ENCODE measurements at places on chromosomes 4 and X.

DNA sequence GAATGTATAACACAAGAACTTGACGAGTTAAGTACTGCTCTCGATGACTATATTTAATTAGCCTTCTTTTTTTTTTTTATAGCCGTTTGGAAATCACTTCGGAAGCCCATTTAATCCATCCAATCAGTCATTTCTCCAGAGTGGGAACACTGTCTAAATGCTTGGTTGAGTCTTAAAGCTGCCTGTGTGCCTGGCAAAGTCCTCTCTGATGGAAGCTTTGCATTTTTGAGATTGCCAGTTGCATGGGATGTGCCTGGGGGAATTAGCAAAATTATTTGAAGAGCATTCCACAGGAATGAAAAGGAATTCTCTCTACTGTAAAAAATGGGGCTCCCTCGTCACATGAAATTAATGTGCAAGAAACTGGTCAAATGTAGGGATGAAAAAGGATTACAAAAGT lies 398.8 kb upstream of the RPS6KA3 start:
- no peak for DNase-seq

DNA sequence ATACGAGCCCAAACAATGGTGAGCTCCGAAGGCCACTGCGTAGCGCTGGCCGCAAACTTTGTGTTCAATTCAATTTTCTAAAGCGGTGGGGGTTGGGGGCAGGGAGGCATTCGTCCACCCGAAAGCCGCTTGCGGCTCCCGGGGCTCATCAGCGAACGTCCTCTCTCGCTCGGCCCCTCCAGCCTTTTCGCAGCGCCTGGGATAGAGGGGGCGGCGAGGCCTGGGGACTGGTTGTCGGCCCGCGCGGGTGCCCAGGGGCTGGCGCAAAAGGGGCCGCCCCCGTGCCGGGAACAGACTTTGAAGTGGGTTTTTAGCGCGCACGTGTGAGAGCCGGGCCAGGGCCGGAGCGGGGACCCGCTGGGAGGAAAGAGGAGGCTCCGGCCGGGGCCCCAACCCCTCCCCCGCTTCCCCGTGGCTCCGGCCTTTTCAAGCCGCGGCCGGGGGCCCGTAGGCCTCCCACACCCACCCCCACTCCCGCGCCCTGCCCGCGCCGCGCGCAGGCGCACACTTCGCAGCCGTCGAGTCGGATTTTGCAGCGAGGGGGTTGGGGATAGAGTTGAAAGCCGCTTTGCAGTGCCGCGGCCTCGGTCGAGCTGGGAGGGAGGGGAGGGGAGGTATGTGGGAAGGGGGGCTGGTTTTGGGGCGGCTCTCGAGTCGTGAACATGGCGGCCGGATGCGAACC lies 8.3 kb downstream of the ZIC3 start:
- no peak for DNase-seq

GRCh38 chrX:153645921-153646488 lies 998 bp upstream of the DUSP9 start:
- no peak for DNase-seq

GRCh38 chr4:2954358-2955185 lies 8.6 kb downstream of the NOP14 start:
- peak; percentile 58 for DNase-seq

- no peak for DNase-seq
Measured at GRCh38 chr4:168273838-168274237, 44.7 kb downstream of the DDX60 start.

DNA sequence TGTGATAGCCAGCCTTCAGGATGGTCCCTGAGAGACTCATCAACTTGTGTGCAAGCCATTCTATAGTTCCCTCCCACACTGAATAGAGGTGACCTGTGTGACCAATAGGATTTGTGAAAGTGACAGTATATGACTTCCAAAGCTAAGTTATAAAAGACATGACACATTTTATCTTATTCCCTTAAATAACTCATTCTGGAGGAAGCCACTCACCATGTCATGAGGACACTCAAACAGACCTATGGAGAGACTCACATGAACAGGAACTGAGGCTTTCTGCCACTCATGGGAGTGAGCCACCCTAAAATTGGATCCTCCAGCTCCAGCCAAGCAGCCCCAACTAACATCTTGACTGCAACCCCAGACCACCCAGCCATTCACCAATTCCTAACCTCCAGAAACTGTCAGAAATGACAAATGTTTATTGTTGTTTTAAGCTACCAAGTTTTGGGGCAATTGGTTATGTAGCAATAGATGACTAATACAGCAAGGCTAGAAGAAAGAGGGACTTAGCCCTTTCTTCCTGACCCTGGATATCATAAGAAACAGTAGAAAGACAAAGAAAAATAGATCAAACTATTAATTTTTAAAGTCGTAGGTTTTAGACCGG lies 9.0 kb upstream of the CHIC2 start:
- no peak for DNase-seq

DNA sequence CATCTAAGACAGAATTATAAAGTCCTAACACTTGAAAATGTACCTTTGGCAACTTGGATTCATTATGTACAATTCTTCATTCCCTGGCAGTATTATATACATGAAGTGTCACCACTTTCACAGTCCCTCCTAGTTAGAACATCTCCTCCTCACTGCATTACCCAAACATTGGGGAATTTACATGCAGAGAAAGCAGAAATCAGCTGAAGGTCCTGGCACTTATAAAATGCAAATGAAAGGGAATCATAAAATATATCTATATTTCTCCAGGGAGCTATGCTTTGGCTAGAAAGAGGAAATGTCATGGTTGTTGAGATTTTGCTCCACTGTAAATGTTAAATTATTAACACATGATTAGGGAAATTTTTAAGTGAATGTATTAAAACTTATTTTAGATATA lies 835.6 kb upstream of the SLIT2 start:
- no peak for DNase-seq
